ENCODE measurements at places on chromosomes 5 and 9.

DNA sequence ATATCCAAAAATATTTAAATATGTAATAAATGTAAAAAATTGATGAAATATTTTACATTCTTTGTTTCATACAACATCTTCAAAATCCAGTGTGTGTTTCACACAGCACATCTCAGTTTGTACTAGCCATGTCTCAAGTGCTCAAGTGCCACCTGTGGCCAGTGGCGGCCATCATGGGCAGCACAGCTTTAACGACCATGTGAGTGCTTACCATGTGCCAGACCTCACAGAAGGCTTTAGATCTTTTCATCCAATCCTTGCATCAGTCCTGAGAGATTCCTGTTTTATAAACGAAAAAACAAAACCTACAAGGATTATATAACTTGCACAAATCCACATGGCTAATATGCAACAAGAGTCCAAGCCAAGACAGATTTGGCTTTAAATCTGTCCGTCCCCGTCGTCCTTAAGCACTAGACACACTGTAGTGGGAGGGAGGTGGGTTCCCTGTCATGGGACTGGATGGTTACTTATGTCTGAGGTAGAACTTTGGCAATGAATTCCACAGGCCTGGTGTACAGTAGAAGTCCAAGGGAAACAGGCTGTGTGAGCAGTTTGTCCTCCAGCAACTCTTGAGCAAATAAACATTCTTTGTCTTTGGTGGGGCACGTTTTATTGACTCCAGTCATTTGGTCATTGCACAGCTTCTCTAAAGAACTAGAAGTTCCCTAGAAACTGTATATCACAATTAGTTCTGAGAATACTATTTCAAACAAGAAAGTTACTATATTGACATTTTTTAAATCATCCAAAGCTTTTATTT, 25.0 kb upstream of the F2R start:
- DNase-seq = no peak

- DNase-seq = no peak
These were observed 174.0 kb upstream of the WWC1 start for GRCh38 chr5:168117469-168117868.

- DNase-seq = no peak
These were observed 14.1 kb downstream of the TRIM32 start for GRCh38 chr9:116700882-116701865.

DNA sequence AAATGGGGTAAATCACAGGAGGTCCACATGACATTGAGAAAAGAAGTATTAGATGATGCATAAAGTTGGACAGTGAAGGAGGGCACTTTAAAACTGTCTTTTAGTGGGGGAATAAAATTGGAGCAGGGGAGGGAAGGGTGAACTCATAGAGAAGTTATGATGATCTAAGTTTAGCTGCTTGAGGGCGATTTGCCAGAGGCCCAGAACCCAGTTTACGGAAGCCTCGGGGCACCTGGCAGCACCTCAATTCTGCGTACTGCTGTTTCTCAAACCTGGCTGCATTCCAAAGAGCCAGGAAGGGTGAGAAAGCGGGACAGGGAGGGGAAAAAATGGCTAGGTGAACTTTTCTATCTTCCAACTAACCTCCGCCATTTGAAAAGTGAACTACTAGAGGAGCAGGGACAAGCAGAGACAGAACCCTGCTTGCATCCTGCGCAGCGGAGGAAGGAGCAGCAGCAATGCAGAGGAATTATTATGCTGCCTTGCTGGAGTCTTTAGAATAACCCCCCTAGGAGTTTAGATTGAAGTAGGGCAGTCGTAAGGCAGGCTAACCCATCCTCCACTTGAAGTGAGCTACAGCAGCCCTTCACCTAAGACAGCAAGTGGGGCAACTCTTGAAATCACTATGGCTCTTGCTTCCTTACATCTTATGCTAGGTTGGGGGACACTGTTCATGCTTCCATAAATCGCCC, 316.8 kb downstream of the BRINP1 start:
- DNase-seq = no peak

DNA sequence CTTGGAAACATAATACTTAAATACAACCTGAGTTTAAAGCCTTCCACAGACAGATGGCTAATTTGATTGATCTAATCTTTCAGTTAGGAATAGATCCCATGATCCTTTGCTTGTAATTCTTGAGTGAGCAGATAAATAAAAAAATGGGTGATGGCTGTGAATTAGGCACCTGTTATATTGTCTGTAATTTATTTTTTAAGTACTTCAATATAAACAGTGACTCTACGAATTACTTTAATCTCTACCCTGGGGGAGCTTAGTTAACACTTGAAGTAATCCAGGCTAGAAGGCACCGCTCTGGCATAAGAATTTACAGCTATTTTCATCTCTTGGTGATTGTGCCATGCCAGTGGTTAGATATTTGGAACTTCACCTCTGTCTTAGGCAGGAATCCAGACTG, 9.0 kb downstream of the EGFLAM start:
- DNase-seq = no peak

DNA sequence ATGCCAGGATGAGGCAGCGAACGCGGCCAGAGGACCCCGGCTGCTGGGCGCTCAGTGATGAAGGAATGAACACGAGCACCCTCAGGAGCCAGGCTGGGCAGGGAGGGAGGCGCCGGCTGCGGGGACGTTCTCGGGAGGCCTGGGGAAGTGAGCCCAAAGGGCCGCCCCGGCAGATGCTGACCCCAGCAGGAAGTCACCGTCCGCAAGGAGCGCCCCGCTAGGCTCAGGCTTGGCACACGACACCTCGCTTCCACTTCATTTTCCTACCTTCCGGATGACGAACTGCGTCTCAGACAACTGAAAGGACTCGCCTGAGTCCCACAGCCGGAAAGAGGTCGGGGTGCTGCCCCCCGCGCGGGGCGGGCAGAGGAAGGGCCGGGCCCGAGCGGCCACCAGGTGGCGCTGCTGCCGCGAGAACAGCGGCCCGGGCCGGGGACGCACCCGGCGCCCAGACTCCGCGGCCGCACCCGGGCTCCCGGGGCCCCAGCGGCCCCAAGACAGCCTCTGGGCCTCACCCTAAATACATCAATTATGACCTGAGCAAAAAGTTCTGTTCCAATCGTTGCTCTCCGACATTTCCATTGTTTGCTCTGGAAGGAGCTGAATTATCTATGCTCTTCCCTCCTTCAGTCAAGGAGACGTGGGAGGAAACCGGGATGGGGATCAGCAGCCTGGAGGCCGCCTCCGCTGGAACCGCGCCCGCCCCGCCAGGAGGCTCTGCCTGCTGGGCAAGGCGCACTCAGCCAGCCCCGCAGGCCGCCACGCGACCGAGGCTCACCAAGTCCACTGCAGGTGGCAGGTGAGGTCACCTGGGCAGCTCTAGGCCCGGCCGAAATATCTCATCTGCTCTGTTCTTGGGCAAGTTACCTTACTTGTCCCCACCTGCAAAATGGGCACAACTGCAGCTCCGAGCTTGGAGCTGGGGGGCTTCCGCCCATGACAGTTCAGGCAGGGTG, 107.0 kb downstream of the ZNF354C start:
- DNase-seq = peak; percentile 7

DNA sequence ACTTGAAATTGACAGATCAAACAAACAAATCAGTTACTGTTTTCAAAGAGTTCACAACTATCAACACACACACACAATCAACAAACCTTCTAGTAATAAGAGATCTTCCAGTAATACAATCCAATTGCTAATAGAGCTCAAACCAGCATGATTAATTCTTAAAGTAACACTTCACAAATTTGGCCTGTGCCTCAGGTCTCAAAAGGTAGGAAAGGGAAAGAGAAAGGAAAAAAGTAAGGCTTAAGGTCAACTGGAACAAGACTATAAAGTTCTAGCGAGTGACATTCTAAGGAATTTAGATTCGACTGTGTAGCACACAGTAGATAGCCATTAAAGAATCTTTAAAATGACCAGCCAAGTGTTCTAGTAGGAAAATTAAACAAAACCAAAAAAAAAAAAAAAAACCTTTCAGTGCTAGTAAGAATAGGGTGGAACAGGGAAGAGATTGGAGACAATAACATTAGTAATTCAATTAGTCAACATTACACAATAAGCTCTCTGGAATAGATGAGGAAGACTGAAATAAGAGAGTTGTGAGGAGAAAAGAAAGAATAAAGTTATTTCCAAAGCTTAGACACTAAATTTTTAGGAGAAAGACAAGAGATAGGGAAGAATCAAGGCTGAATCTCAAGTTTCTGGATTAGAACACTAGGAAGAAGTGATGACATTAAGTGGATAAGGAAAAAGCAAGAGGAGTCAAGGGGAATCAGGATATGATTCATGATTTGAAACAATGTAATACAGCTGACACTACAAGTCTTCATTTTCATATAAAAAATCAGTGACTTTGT, 86.1 kb downstream of the FBXL17 start:
- peak; percentile 7 for DNase-seq

DNA sequence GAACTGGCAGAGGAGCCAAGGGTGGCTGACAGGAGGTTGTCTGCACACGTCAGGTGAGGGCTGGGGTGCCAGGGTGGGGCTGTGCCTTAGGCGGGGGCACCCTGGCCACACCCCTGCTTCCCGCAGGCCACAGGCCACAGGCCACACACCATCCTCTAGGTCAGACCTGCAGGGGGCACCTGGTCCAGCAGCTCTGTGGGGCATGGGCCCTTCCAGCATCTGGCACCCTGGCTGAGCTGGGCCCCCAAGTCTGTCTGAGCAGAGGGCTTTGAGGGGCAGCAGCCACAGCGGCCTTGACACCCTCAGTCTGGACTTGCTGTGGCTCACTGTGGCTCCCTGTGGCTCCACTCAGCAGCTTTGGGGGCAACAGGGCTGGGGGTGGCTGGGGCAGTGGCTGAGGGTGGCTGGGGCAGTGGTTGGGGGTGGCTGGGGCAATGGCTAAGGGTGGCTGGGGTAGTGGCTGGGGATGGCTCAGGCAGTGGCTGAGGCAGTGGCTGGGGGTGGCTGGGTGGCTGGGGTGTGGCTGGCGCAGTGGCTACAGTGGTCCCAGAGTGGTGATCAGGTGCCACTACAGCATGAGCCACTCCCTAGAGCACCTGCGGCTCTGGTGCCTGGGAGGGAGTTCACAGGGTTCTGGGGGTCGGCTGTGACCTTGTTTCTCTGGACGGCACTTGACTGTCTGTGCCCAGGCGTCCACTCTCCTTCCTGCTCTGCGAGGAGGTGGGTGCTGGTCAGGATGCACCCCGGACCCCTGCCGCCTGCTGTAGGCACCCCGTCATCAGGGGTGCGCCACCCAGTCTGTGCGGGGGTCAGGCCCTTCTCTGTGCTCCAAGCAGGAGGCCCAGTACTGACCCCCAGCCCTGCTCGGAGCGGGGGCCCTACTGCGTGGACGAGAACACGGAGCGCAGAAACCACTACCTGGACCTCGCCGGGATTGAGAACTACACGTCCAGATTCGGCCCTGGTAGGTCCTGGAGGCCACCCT, 27.1 kb downstream of the NKD2 start:
- DNase-seq = no peak

- no peak for DNase-seq
These were observed 110.7 kb upstream of the IL12B start for GRCh38 chr5:159440968-159441367.

DNA sequence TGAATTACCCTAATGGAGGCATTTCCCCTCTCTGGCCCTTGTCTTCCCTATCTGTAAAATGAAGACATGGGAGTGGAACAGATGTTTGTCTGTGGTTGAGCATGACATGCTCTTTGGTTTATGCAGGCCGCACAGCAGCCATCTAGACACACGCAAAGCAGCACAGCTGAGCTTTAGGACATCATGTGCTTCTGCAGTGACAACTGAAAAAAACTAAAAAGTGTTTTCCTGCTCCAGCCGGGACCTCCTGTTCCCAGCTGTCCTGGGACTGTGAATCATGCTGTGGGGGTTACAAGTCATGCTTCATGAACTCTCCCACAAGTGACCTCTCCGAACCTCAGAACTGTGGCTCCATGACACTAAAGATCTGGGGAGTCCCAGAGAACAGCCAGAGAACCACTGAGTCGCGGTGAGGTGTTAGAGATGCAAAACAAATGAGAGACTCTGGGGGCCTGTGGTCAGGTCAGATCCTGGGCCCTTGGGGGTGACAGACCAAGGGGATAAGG, 1.7 kb downstream of the SMIM3 start:
- peak; percentile 54 for DNase-seq

GRCh38 chr9:34646211-34647083, at the start of gene GALT:
Gene GALT, plus strand, starts transcription at chr9:34646675. Its CDS starts 30 bp downstream, at chr9:34646705.
- no peak for DNase-seq

DNA sequence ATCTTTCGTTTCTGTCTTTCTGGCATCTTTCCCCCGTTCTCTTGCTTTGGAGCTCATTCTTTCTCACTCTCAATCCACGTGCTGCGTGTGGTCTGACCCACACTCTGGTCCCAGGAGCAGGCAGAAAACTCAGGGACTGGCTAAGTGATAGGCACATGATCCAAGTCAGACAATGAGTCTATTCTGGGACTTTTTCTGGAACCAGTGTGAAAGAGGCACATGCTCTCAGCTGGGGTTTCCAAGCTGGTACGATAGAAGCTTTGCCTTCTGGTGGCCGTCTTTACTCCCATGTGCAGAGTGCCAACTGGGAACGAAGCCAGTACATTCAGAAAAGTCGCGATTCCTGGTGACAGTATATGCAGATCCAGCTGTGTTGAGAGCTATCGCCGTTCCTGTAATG, 94.4 kb downstream of the PDZD2 start:
- DNase-seq = no peak

GRCh38 chr5:33228149-33228548, 212.6 kb upstream of the TARS1 start:
- no peak for DNase-seq

DNA sequence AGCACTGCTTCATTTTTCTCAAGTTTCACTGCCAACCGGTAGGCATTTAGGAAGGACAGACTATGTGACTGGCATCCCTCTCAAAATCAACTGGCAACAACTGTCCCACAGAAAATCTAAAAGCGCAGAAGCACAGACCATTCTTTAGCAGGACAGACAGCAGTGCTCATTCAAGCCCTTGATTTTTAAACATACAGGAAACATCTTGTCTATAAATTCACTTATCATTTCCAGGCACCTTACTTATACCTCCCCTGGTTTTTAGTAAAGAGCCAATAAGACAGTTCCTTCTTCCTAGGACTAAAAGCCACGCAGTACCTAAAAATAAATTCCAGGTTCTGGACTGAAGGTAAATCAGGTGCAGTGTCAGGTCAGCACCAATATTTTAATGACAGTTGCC, 343.2 kb upstream of the WWC1 start:
- no peak for DNase-seq

- no peak for DNase-seq
These were observed 13.8 kb downstream of the INVS start for GRCh38 chr9:100112677-100113336.

DNA sequence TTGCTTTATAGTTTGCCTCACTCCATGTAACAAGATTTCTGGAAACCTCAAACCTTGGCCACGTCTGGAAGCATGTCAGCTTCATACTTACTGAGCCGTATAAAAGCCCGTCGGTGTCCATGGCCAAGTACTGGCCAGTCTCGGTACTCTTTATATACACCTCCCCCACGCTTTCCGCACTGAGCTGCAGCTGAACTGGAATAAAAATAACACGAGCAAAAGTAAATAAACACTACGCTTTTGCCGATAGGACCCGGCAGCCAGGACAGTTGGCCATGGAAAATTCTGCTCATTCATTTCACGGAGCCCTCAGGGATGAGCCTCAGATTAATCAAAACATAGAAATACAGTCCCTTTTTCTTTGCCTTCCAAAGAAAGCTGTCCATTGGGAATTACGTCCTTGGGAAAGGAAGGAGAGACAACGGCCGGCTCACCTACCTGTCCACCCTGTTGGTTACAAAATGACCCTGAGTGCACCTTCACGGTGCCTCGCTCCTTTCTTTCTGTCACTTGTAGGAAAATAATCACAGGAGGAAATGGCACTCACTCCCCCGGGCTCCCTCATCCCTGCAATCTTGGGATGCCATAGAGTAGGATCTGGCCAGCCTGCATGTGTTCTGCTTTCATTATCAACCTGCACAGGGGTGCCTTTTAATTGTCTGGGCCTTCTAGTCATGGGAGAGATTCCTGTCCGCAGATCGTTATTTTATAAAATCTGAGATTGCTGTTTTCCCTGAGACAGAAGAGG, 85.1 kb downstream of the FGF1 start:
- no peak for DNase-seq

Data from epithelial cell of proximal tubule (primary cell).